Germinal center (tissue), 1 donor: ENCODE measurements at places on chromosomes 7 and 10.
A peak's percentile ranks its signal among the peaks of the same experiment; 100 is the strongest.

GRCh38 chr10:103124420-103125096 is 68.5 kb downstream of the NT5C2 start:
- DNase-seq: no peak

DNA sequence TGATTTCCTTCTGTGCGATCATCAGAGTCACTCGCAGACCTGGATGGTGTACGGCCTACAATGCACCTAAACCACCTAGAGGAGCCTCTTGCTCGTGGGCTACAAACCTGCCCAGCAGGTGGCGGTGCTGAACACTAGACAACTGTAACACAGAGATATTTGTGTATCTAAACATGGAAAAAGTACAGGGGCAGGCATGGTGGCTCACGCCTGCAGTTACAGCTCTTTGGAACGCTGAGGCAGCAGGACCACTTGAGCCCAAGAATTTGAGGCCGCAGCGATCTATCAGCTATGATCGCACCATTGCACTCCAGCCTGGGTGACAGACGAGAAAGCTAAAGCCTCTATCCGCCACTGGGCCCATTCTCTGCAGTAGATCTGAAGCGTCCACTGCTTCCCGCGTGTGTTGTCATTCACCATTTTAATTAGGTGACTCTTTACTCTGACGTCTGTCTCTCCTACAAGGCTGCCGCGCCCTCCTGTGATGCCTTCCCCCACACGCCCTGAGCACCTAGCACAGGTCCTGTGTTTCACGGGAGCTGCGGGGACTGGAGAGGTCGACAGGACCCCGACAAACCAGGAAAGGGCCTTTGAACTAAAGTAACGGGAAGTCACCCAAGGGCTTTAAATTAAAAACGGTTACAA is 774 bp downstream of the TUBGCP2 start:
- DNase-seq: peak; percentile 74

GRCh38 chr7:71988201-71988600 is 423.9 kb downstream of the CALN1 start:
- no peak for DNase-seq

- no peak for DNase-seq
Measured at GRCh38 chr7:115070311-115070710, 148.4 kb downstream of the MDFIC start.

- DNase-seq: no peak
Measured at GRCh38 chr7:157567666-157568065, 230.9 kb downstream of the DNAJB6 start.

DNA sequence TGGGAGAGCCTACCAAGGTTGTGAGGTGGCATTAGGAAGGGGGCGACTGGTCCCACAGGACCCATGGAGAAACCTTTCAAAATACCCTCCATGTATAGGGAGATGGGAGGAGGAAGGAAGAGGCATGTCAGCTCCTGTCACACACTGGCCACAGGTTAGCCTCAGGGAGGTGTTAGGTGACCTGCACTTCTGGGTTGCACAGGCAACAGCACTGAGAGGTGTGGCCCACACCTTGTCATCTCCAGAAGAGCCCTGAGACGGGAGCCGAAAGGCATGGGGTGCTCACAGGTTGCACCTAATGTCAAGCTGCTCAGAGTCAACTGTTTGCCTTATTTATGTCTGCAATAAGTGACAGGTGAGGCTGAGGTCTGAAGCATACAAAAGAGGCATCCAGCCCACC is 14.6 kb upstream of the USP6NL start:
- DNase-seq: no peak

GRCh38 chr7:79157281-79157680 is 296.2 kb downstream of the MAGI2 start:
- DNase-seq: no peak

DNA sequence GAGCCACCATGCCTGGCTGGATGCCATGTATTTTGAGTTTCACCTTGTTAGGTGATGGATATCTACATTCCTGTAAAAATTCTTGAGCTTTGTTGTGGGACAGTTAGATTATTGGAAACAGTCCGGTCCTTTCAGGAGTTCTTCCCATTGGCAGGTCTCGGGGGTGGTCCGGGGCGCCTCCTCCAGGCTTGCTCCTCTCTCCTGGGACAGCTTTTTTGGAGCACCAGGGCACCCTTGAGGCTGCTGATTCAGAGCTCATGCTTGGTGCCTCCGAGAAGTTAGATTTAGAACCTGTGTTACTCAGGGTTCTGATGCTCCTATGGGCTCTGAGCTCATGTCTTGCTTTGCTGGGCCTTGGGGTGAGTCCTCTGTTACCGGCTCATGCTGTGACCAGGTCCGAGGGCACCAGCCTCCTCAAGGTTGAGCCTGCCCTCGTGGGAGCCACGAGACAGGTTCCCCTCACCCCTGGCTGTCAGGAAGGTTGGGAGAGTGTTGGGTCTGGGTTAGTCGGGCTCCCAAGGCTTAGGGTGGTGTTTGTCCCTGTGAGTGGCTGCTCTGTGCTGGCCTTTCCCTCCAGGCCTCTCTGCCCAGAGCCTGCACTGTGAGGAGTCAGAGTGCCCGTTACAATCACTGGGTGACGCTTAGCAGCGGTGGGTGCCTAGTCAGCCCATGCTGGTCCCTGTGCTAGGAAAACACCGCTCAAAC is 6.0 kb downstream of the SPRN start:
- DNase-seq: no peak

DNA sequence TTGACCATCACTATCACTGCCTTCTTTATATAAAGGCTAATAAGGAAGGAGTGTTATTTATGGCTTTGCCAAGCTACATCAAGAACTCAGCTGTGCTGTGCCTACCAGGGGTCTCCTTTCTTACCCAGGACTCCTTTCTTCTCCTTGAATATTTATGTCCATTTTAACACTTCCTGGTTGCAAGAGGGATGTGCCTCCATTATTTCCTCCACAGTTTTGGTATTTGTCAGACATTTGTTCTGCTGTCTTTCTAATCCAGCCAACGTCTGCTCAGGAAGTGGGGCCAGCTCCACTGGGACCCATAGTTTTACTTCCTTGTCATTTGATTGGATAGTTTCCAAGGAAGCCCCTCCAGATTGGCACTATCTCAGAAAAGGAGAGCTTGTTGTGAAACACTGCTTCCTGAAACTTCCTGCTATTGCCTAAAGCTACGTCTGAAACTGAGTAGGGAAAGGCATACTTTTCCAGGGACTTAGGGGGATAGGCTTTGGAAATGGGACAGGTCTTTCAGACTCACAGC is 6.6 kb upstream of the STRIP2 start:
- no peak for DNase-seq

DNA sequence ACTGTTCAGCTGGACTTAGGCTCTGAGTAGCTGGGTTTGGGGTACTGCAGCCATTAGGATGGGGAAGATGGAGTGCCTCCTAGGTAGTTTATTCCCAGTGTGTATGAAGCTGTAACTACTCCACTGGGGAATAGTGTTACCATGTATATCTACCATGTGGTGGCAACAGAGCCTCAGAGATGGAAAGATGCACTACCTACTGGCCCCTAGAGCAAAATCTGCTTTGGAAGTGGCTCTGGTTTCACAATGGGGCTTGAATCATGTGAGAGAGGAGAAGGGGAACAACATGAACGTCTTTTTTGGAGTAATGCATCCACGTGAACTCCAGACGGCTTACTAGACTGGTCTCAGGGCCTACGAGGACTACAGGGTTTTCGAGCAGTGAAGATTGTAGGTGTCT is 167.3 kb downstream of the CALCR start:
- no peak for DNase-seq

DNA sequence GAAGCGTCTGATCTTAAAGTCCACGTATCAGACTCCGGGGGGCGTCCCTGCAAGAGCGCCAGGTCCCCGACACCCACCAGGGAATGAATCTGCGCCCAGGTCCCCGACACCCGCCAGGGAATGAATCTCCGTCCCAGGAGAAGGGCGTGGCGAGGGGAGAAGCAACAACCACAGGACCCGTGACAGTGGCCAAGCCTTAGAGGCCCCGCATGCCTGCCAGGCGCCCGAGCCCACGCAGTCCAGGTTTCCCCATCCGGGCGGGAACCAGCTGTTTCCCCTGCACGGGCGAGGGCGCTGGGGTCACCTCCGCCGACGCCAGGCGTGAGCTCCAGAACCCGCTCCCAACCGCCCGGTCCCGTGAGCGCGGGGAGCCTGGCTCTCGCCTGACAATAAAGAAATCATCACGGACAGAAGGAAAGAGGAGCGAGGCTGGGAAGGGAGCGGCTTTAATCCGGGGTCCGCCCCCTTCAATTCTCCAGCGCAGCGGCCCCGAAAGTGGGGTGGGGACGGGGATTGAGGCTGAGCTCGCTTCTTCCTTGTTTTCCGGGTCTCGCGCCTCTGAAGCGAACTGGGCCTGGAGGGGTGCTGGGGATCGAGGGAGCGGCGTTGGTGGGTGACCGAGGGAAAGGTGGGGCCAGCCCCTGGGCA is 29.0 kb upstream of the BMS1 start:
- peak; percentile 10 for DNase-seq

- no peak for DNase-seq
Measured at GRCh38 chr10:133350950-133351329, 3.8 kb downstream of the PRAP1 start.

GRCh38 chr7:51289623-51290303 is 26.8 kb downstream of the COBL start:
- no peak for DNase-seq

GRCh38 chr7:35735396-35735795 is 40.5 kb upstream of the HERPUD2 start:
- DNase-seq: no peak

GRCh38 chr10:53115660-53116059 is 343.1 kb upstream of the MBL2 start:
- DNase-seq: no peak

DNA sequence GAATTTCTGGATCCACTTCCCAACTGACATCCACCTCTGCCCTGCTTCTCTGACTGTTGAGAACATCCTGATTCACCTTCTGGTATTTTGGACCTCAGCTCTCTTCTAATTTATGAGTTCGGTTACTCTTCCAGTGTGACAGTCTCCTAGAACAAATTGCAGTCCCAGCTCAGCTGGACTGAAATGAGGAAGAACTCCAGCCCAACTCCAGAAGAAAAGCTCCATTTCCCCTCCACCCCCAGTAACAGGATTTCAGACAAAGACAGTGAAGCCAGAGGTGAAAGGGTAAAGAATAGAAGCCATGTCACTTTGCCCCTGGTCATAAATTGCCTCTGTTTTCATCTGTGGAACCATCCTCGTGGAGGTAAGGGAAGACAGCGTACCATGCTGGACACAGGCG is 26.2 kb upstream of the INHBA start:
- DNase-seq: no peak

DNA sequence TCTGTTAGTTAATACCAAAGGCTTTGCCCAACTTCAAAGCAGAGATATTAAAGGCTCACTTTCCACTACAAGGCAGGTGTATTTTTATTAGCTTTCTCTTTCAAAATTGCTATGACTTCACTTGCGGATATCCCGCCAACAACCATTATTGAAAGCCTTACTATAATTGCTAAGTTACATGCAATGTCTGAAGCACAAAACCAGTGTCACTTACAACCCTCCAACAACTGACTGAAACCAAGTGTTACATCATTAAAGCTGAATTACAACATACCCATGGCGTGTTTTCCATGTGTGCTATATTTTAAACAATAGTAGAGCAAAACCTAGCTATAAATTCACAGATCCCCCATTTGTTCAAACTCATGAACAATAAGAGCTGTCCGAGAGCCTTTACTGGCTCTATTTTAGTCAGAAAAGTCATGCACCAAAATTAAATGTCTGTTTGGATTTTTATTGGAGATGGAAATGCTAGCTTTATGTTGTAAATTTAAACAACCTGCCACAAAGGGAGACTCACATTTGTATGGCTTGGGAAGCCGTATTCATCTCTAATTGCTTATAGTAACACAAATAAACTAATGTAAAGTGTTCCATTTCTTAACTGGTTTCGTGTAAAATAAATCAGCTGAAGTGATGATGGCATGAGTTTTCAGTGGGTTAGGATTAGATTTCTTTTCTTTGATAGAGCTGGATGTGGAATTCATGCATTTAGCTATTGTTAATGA is 227.1 kb downstream of the AGMO start:
- no peak for DNase-seq

- DNase-seq: no peak
Measured at GRCh38 chr10:53387562-53387961, 615.0 kb upstream of the MBL2 start.
